Liver (tissue), 10 donors: ENCODE measurements at places on chromosomes 7 and 10.

- DNase-seq = no peak
Measured at GRCh38 chr10:43352951-43353350, 18.5 kb upstream of the FXYD4 start.

- no peak for DNase-seq
Measured at GRCh38 chr7:4629287-4629895, 52.7 kb upstream of the FOXK1 start.

- no peak for DNase-seq
Measured at GRCh38 chr7:151558575-151558974, 38.9 kb upstream of the RHEB start.

- DNase-seq = no peak
Measured at GRCh38 chr7:33952824-33953223, 47.5 kb downstream of the BMPER start.

DNA sequence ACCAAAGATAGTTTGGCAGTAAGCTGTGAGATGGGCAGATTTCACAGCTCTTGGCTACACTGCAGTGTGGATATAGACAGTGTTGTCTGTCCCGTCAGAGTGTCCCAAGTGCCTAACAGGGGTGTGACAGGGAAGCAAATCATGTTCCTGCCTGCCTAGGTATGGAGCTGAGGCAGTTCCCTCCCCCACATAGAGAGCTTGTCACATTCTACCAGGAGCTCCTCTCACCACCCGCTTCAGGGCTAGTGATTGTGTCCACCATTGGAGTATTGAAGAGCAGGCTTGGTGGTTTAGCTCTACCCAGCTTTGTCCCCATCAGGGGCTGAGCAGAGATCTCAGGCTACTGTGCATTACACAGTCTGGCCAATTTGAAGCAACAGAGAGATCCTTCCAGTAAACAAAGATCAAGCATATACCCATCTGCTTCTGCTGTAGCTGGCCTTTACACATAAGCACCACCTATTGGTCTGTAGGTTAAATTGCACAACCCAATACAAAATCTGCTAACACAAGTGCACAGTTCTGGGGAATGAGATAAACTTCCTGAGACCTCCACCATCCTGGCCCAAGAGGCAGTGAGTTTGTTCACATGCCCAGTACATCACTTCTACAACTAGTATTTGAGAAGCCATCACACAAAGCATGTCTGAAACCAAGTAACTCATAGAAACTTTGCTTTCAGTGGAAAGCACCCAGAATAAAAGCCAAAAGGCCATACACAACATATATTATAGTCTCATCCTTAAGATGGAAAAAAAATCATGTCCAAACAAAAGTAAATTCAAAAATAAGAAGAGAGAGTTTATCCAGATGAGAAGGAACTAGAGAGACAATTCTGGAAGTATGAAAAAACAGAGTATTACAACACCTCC is 67.3 kb downstream of the GLCCI1 start:
- DNase-seq = peak; percentile 40

DNA sequence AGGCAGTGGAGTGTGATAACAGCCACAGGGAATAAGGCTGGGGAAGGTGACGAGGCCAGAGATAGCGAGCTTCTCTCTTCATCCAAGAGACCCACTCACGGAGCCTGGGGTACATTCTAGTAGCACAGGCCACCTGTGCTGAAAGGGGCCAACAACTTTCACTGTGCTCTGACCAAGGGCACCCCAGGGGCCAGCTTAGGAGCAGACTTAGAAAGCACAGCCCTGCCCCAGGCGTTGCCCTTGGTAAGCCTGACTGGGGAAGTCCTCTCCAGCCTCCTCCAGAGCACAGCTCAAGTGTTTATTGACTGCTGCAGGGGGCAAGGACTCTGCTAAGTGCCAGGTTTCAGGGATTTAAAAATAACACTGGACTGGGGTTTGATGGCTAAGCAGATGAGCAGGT is 44.7 kb downstream of the EBF3 start:
- no peak for DNase-seq

DNA sequence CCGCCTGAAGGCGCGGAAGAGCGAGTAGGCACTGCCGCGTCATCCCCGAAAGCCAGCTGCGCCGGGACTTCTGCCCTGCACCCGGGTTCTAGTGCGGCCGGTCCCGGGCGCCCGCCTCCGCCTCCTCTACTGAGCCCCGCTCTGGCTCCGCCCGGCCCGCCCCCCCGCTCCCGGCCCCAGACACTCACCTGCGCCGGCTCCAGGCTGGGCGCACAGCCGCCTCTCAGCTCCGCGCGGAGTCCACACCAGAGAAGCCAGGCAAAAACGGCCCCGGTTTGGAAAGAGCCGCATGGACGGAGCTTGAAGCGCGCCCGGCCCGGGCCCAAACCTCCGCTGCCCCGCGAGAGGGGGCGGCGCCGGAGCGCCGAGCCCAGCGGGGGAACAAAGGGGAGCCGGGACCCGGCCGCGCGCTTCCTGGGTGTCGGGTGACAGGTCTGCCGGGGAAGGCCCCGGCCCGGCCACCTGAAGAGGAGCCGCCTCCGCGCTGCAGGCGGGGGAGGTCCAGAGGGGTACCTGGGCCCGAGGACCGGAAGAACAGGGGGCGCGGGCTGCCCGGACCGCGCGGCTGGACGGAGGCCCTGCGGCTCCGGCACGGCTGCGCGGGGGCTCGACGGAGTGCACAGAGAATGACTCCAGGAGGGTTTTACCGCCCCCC is 168.2 kb downstream of the NRF1 start:
- DNase-seq = no peak

DNA sequence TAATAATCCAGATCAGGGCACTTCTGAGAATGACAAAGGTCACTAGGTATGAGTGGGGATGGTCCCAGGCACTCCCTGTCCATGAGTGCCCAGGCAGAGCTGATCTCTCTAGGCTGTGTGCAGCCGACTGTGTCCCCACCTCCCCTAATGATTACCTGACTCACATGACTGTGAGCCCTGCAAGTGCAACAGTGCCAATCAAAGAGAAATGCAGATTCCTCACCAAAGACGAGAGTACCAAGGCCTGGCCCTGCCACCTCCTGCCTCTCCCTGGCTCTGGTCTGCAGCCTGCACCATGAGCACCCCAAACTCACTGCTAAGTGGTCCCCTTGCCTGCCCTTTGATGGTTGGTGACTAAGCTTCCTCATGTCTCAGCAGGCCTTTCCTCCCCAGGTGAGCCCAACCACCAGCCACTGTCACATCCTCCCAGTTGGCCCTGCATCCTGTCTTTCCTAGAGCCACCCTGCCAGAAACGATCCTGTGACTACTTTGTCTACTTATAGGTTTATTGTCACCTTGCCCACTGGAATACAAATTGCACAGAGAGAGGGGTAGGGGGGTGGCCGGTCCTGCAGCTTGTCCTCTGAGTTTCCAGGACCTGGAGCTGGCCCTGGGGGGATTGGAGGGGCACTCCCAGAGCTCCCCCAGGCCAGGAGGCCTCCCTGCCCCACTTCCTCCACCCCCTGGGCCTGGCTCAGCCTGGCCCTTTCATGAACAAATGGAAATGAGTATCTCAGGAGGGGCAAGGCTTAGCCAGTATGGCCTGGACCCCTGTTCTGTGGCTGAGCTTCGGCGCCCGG is 22.4 kb upstream of the GDF10 start:
- no peak for DNase-seq

- DNase-seq = peak; percentile 60
Measured at GRCh38 chr7:128841921-128842673, 11.9 kb downstream of the FLNC start.

GRCh38 chr7:12303062-12303461 is 92.0 kb downstream of the TMEM106B start:
- no peak for DNase-seq

GRCh38 chr10:97542169-97543024 is 30.2 kb upstream of the ANKRD2 start:
- no peak for DNase-seq

- no peak for DNase-seq
Measured at GRCh38 chr7:74292757-74293576, 3.8 kb downstream of the CLIP2 start.

DNA sequence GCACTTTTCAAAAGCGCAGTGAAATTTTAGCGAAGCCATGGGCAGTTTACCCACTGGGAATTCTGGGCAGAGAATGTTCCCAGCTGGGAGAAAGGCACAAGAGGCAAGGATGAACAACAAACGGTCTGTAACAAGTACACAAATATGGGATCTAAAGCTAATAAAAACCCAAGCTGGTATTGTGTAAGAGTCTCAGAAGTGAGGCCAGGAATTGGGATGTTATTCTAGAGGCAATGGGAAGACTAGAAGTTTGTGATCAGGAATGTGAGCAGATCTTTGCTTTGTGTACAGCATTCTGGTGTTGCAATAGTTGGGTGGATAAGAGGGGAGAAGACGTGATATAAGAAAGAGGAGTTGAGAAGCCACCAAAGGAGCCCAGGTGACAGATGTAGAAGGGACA is 15.0 kb downstream of the FZD9 start:
- no peak for DNase-seq
